ENCODE measurements at places on chromosomes 3 and 15.

- DNase-seq, result no peak
Measured at GRCh38 chr3:112685420-112685819, 44.5 kb upstream of the CCDC80 start.

GRCh38 chr15:55721554-55722185 lies 21.3 kb downstream of the PRTG start:
- no peak for DNase-seq

DNA sequence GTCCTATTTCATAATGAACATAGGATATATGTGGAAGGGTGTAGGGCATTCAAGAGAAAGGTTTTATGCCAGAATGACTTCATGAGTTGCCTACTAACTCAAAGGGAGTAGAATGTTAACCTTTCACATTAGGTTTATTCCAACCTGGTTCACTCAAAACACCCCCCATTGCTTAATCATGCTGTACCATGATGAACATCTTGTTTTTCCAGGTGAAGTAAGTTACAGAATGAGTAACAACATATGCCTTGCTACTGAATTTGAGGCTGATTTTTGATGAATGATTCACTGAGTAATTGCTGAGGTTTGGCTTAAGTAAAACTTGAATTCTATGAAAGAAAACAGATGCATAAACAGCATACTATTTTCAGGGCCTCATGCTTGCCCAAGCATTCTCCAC lies 5.9 kb upstream of the CLDN16 start:
- no peak for DNase-seq

DNA sequence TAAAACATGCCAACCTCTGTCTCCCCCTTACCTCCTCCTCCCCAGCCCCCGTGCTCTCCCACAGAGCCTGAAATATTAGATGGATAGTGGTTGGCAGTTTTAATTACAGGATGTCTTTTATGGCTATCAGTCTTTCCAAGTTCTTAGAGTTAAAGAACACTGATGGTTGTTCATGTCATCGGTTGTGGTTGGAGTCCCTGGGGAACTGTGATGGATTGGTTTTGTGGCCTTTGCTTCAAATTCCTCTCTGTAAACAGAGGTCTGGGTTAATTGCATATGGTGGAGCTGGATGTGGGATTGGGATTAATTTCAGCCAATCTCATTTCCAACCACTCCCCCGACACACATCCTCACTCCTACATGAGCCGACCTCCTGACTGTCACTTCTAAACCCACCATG lies 164.5 kb upstream of the PROK2 start:
- DNase-seq, result no peak

DNA sequence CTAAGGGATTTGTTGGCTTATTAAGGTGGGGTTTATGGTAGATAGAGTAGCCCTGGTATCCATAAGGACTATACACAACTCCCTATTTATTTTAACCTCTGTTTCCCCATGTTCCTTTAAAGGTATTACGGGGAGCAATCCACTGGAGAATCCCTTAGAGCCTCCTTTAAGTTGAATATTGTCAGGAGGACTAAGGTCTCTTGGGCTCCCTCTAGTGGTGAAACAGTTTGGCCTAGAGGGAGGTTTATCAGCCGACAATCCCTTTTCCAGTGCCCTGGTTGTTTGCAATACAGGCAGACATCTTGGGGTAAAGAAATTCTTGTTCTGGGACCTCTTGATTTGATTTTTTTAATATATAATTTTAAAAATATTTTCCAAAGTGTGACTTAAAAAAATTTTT lies 12.9 kb downstream of the OPA1 start:
- peak; percentile 69 for DNase-seq

DNA sequence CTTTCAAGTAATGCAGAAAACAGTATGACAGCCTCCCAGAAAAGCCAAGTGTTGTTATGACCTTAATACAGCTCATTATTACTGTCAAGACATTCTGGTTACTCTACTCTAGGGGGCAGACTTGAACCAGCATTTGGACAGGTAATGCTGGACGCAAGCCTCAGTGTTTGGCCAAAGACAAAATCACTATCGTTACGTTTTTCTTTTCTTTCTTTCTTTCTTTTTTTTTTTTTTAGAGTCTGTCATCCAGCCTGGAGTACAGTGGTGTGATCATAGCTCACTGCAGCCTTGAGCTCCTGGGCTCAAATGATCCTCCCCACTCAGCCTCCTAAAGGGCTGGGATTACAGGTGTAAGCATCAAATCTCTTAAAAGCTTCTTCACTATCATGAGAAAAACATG lies 29.4 kb upstream of the TMEM45A start:
- no peak for DNase-seq

DNA sequence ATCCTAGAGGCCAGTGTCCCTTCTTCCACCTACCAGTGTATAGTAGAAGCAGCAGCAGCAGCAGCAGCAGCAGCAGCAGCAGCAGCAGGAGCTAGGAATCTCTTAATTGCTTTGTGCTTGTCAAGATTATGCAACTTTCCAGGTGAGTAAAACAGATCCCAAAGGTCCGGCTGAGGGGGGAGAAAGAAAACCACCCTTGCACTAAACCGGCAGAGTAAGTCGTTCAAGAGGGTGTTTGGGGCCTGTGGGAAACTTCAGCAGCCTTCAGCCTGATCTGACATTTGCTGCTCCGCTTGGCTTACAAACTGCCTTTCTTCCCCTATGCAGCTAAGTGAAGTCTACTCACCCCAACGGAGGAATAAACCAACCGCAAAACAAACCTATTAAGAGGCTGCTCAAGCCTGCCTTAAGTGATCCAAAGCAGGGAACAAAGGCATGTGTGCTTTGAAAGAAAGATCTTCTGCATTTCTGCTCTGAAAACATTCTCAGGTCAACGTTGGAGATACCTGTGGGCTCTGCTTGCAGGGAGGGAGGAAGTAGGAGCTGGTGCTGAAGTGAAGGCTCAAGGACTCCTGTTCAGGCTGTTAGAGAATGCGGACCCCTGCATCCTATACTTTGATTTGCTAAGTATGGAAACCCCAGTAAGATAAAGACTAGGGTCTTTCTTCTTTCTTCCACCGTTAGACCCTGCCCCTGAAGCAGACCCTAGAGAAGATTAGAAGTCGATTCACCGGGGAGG lies 35.7 kb upstream of the DLG1 start:
- DNase-seq, result no peak

- no peak for DNase-seq
Measured at GRCh38 chr3:107775974-107776373, 253.2 kb downstream of the BBX start.

DNA sequence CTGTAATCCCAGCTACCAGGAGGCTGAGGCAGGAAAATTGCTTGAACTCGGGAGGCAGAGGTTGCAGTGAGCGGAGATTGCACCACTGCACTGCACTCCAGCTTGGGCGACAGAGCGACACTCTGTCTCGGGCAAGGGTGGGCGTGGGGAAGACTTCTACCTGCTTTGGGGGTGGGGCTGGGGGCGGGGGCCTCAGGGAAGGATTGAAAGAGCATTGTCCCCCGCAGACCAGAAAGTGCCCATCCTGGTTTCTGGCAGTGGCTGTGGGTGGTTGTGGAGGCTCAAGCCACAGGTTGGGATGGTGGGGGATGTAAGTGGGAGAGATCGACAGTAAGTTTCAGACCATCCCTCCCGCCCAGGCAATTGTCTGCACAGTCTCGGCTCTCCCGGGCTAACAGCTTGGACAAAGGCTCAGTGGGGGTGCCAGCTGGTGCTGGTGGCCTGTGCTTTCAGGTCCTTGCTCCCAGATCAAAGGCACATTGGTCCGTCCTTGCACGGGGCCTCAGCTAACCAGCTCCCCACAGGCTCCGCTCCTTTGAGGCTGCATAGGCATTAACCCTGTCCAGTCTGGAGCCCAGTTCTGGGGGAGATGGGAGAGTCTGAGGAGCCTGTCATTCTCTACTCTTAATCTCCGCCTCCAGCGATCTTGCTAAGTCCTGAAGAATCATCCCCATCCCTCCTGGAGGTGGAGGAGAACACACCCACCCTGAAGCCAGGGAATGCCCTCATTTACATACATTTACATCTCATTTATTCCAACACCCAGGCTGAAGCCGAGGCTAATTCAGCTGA lies 8.6 kb downstream of the SCN5A start:
- DNase-seq, result no peak

DNA sequence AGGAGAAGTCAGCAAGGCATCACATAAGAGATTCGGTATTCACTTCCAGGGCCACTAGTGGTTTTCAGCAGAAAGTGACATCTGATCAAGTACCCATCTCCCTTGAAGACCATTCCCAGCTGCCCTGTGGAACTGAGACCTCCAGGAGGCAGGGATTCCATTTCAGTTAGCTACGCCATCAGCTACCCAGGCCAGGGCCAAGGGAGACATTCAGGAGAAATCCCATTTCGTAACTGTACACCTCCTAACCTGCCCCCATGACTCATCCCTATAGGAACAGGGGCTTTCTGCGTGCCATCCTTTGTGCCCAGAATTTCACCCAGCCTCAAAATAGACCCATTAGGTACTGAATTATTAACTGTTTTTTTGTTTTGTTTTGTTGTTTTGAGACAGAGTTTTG lies 24.7 kb downstream of the SPATA12 start:
- no peak for DNase-seq

- no peak for DNase-seq
Measured at GRCh38 chr15:83457149-83457548, 10.0 kb downstream of the SH3GL3 start.

GRCh38 chr15:51260202-51260601 lies 78.2 kb downstream of the CYP19A1 start:
- no peak for DNase-seq

DNA sequence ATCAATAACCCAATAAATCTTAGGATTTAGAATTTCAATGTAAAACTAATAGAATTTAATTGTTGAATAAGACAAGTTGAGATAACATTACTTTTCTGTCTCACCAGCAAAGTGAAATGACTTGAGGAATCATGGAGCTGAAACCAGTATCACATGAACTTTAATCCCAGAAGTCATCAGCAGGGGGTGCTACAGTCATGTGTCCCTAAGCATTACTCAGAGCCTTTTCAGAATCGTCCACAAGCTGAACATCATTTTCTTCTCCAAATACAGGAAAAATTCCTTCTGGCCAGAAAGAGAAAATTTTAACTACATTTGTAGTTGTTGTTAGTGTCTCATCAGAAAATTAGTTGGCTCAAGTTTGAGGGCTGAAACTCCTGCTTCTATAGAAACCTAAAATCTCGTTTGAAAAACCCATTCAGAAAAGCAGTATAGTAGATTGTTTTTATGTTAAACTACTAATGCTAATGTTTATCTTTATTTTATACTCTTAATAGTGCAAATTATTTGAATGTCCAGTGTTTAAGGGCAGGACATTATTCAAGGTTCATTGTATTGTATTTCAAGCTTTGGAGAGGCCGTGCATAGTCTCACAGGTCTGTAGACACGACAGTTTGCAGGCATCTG lies 384.1 kb downstream of the PLOD2 start:
- no peak for DNase-seq

GRCh38 chr3:11167590-11167989 lies 13.3 kb downstream of the HRH1 start:
- DNase-seq, result no peak

GRCh38 chr3:58572634-58573230 lies 4.5 kb downstream of the FAM107A start:
- DNase-seq, result no peak

- DNase-seq, result no peak
Measured at GRCh38 chr3:161989012-161989411, 492.4 kb downstream of the OTOL1 start.

DNA sequence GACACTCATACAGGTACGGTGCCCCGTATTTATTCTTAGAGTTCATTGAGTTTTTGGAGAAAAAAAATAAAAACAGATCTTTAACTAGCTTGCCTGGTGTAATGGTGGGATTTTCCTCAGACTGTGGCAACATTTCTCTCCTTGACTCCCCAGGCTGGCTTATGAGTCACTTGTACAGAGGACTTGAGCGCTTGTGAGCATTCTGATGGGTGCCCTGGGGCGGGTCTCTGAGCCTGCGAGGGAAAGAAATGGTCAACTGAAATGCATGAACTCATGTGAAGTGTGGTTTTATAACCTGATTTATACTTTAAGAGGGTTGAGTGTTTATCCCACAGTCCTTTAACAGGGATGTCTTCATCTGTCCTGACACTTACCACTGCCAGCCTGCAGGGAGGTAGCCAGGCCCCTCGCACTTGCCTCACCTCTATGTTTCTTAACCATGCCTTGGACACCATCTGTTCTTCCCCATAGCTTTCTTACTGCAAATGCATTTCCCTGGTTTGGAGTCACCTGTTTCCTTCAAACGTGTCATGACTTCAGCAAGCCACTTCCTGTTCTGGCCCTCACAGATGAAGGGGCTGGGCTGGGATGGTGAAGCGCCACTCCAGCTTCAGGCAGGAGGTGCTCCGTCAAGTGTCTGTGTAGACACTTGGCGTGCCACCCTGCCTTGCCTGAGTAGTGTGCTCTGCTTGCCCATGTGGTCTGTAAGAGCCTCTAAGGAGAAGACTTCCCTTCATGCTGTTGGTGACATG lies 118.7 kb downstream of the PDE8A start:
- DNase-seq, result no peak

- DNase-seq, result no peak
Measured at GRCh38 chr15:66089509-66089908, 164.0 kb downstream of the MEGF11 start.

DNA sequence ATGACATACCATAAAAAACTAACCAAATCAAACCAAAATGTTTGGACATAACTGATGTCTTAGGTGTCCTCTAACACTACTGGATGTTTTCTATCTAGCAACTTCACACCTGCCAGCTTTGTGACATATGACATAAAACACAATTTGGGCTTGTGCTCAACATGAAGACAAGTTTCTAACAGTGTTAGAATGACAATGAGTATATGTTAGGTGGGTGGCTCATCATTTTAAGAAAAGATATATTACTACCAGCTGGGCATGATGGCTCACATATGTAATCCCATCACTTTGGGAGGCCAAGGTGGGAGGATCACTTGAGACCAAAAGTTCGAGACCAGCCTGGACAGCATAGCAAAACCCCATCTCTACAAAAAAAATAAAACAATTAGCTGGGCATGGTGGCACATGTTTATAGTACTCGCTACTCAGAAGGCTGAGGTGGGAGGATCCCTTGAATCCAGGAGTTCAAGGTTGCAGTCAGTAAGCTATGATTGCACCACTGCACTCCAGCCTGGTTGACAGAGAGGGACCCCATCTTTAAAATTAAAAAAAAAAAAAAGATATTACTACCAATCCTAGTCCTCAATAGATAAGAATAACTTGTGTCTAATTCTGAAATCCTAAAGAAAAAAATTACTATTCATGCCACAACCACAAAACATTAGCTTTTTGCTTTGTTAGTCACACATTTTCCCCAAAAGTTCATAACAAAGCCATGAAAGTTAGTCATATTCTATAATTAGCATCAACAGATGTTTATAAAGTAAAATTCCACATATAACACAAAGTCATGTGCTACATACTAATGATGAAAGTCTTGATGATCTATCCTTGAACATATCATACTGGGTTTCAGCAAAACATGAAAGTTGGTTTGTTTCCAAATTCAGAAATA lies 59.9 kb downstream of the LRRFIP2 start:
- no peak for DNase-seq

DNA sequence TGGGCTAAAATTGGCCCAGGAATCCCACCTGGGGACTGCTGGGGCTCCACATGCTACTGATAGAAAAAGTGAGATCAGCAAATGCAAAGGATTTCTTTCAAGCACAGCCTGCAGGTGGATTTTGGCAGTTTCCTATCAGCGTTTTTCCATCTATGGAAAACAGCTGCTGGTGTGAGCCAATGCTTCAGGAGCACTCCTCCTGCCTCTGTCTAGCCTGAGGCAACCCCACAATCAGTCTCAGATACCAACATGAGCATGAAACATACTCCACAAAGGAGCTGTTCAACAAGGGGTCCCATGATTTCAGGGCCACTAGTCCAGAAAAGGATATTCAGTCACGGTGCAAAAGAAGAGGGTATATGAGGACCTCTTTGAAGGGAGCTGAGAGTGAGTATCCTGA lies 311.5 kb upstream of the THBS1 start:
- no peak for DNase-seq
